ENCODE measurements at places on chromosomes 1 and 21.

- DNase-seq, result peak; percentile 41
Measured at GRCh38 chr1:212782422-212783154, 9.0 kb downstream of the NSL1 start.

- no peak for DNase-seq
Measured at GRCh38 chr21:45356653-45357435, 48.1 kb upstream of the COL18A1 start.

GRCh38 chr1:206512058-206512850 is 4.9 kb downstream of the RASSF5 start:
- no peak for DNase-seq

- DNase-seq, result no peak
Measured at GRCh38 chr21:35195232-35195631, 146.1 kb upstream of the RUNX1 start.

DNA sequence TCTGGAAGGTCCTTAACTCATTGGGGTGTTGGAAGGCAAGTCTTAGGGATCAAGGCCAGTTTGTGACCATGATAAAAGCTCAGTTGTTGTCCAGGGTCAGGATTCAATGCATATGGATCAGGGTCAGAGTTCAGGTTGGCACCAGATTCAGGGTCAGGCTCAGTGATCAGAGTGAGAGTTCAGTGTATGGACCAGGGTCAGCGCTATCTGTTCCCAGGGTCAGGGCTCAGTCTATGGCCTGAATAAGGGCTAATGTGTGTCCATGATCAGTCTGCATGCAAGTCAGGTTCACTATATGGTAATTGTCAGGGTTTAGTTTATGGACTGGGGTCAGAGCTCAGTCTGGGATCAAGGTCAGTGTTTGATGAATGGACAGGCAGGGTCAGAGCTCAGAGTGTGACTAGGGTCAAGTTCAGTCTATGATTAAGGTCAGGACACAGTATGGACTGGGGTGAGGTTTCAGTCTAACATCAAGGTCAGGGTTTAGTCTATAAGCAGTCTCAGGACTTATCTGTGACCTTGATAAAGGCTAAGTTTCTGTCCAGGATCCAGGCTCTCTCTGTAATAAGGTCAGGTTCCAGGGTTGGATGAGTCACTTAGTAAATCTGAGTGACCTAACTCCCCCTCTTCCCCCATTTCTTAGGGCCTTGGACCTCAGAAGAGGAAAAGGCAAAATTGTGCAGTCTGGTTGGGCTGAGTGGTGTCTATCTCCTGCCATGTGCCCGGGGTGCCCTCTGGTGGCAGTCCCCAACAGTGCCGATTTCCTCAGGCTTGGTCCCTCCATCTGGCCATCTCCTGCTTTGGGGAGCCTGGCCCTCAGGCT is 23.8 kb downstream of the KNCN start:
- peak; percentile 90 for DNase-seq

- DNase-seq, result no peak
Measured at GRCh38 chr1:92037400-92037799, 7.6 kb downstream of the EPHX4 start.

DNA sequence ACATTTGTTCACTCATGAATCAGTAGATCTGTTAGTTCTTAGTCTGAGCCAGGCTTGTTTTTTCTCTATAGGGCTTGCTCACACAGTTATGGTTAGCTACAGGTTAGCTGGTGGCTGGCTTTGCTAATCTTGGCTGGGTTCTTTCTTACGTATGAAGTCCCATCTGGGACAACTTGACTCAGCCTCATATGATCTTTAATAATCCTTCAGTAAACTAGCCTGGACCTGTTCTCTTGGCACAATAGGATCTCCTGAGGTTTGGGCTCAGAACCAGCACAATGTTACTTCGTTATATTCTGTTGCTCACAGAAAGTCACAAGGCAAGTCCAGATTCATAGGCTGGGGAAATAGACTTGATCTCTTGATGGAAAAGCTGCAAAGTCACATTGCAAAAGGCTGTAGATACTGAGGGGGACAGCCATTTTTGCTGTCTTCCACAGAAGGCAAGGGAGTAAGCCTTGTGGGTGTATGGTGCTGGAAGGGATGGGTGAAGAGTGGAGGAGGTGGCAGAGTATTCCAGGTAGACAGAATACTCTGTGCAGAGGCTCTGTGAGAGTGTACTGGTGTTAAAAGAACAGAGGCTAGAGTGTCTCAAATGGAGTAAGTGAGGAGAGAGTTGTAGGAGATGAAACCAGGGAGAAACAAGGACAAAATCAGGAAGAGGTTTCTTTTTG is 24.4 kb downstream of the EFCAB7 start:
- no peak for DNase-seq

DNA sequence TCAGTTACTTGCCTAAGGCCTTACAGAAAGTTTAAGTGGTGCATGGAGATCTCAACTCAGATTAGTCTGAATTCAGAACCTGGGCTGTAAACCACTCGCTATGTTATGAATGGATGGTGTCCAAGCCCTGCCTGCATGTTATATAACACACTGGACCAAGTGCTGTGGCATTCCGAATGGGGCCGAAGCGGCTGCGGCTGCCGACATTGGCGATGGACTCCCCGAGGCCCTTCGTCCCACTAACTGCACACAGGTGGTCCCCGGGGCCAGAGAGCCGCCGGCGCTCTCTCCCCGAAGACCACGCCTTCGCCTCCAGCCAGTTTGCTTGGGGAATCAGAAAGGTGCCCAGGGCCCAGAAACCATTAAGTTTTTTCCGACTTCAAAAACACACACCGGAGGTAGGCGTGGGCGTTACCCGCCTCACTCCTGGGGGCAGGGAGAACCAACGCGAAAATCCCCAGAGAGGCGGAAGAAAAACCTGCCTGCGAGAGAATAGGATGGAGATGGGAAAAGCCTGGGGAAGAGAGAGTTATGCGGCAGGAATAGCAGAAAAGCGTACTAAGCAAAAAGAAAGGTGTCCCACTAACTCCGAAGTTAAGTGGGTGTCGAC is 579 bp upstream of the TENT5C start:
- DNase-seq, result peak; percentile 45

DNA sequence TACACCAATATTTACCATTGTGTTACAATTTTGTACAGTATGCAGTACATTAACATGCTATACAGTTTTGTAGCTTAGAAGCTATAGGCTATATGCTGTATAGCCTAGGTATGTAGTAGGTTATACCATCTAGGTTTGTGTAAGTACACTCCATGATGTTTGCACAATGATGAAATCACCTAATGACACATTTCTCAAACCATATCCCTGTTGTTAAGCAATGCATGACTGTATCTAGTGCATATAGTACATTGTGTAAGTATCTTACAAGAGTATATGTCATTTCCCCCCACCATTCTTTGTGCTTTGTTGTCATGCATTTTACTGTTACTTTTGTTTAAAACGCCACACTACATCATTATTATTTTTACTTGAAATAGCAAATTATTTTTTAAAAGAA is 65.7 kb upstream of the RNF11 start:
- DNase-seq, result no peak

GRCh38 chr1:1019122-1019999 is 559 bp upstream of the AGRN start:
- DNase-seq, result peak; percentile 99

GRCh38 chr1:87053446-87053845 is 139.0 kb downstream of the HS2ST1 start:
- no peak for DNase-seq

GRCh38 chr1:164707868-164708331 is 148.9 kb downstream of the PBX1 start:
- DNase-seq, result no peak

DNA sequence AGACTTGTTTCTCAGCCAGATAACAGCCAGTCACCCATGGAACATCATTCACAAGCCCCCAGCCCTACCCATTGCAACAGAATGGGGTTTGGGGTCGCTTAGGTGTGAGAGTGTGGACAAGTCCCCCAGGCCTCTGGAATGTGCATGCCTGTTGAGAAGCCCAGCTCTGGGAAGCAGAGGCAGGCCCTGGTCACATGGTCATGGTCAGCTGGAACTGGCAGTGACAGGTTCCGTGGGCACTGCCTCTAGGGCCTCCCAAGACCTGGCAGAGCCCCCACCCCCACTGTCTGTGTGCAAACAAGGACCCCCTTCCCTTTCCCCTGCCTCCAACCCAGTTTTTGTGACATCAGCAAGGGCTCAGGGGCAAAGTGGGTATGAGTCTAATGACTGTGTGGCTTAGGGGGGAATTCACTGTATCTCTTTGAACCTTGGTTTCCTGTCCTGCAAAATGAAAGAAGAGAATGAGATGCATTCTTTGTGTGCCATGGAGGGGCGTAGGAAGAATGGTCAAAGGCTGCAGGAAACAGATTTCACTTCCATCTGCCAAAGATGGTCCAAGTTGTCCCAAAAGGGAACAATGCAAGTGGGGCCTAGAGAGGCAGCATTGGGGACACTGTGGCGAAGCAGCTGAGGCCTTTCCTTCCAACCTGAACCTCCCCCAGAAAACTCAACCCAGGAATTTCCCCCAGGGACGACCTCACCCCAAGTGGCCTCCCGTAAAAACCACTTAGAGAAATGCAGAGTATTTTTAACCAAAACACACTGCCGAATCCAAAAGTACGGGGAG is 34.7 kb upstream of the SELENON start:
- no peak for DNase-seq

GRCh38 chr21:41187537-41188025 is 19.6 kb downstream of the BACE2 start:
- no peak for DNase-seq

DNA sequence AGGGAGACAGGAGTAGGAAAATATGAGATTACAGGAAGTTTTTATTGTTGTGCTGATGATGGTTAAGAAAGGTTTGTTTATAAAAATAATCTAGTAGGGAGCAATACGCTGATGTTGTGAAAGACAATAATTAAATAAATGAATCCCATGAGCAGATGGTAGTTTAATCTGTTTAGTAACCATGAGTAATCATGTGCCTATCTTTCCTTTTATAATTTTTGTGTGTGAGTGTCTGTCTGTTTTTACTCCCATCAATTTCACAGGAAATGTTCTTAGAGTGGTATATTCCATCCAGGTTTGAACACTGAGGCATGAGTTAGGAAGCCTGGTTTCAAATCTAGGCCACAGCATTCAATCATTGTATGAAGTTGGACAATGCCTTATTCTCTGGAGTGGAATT is 180.5 kb downstream of the OLFM3 start:
- no peak for DNase-seq

DNA sequence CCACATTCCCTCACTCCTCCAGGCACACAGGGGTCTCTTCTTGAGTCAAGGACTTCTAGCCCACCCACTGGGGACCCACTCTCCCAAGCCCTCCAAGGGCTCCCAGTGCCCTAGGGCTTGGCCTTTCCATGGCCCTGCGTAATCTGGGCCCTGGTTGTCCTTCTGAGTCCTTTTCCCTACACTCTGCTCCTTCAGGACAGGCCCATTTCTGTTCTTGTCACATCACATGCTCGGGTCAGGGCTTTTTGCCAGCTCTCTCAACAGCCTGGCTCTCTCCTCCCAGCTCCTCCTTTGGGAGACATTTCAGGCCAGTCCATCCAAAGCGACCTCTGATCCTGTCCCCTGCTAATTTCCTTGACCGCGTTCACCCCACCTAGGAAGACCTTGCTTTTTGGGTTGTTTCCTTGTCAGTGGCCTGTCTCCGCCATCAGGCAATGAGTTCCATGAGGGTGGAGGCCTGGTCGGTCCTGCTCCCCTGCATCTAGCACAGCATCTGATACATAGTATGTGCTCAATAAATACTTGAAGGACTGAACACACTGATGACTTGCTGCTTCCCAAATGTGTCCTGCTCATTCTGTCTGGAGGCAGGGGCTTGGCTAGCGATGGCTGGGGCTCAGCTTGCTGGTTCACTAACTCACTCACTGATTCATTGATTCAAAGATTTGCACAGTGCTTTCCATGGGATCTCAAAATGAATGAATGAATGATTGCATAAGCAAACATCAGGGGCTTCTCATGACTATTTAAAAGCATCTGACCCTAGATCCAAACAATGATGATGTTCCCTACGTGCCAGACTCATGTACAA is 44.8 kb downstream of the DHRS3 start:
- no peak for DNase-seq

GRCh38 chr1:1752636-1753606 is 25.3 kb downstream of the NADK start:
- no peak for DNase-seq

DNA sequence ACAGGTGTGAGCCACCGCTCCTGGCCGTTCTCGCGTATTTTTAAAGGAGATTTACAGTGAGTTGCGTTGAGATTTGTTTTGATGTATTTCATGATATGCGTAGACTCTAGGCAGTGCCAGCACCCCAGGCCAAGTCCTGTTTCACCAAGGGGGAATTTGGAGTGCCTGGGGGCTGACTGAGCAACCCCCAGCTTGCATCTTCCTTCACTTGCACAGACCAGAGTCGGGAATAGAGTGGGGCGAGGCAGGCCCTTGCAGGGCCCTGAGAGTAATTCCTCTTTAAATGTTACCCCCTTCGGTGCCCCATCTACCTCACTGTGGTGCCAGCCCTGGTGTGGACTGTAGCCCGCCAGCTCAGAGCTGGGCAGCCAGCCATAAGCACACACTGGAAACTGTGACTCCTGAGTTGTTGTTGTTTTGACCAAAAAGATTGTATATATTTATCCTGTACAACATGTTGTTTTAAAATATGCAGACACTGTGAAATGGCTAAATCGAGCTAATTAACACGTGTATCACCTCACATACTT is 269.5 kb downstream of the NPHP4 start:
- DNase-seq, result no peak

- no peak for DNase-seq
Measured at GRCh38 chr1:247746391-247746935, 1.5 kb downstream of the OR14A2 start.

GRCh38 chr1:26287033-26287711 is 7.3 kb downstream of the SH3BGRL3 start:
- DNase-seq, result no peak

DNA sequence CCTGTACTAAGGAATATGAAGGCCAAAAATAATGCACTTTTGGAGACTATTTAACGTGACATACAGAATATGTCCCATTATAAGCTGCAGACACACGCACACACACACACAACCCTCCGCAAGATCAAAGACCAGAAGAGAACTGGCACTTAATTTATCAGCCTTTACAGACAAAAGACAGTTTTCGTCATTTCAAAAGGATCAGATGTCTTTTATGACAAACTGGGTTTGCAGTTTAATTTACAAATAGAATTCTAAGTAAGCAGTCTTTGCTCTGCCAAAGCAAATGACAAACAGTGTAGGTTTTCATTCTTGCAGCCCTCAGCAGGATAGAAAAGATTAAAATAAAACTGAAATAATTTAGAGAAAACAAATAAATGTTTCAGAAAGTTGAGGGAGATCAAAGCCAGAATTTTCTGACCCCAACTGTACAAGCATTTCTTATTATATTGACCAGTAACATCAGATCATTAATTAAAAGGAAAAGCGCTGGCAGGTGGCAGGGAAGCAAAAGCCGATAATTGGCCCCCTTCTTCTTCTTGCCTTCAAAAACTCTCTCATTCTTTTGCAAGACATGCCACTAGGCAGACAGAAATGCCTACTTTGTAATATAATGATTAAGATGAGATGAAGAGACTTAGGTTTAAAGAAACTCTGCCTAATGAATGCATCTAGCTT is 169.0 kb downstream of the DENND1B start:
- no peak for DNase-seq

GRCh38 chr1:37073854-37074379 is 39.6 kb upstream of the GRIK3 start:
- peak; percentile 69 for DNase-seq

GRCh38 chr1:29696656-29697390 is 460.5 kb downstream of the PTPRU start:
- DNase-seq, result no peak

Measured in SK-N-SH (cell line).